ENCODE measurements at places on chromosomes 3 and 15.

DNA sequence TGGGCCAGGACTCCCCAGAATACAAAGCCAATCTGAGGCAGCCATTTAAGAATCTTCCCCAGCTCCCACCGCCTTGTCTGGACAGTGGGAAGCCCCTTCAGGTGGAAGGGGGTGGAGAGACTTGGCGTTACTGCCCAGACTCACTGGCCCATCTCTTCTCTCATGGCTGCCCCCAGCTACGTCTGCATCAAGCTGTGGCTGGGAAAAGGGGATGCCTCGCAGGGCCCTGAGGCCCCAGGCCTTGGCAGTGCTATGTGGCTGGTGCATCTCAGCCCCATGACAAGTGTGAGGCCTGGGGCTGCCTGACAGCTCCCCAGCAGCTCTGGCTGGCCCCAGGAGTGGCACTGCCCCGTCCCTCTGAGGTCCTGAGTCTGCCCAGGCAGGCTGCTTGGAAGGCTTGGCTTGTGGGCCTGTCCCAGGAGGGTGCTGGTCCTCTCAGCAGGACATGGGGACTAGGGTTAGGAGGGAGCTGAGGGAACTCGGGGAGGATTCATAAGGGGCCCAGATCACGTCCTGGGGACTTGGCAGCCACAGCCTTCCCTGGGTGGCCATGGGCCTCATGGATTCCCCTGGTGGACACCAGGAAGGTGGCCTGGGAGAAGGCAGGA, 20.2 kb upstream of the SLC41A3 start:
- DNase-seq: no peak

DNA sequence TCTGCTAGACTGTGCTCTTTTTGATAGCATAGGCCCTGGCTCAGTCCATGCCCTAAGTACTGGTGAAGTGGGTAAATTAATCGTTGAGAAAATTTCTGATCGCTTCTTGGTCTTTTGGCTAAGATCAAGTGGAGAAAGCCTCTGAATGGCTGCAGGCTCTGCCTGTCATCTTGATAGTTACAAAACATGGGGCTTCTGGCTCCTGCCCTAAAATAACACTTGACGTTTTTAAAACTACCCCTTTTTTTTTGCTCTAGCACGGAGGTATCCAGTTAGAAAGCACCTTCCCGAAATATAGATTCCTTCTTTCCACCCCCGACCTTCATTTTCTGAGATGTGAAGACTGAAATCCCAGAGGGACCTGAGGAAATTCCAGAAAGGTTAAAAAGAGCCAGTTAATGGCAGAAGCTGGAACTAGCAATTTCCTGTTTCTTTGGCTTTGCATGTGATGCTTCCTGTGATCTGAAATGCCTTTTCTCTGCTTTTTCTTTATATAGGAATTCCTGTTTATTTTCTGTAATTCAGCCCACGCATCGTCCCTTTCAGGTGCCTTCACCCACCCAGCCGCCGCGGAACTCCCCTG, 799 bp upstream of the C2CD4B start:
- DNase-seq: no peak

DNA sequence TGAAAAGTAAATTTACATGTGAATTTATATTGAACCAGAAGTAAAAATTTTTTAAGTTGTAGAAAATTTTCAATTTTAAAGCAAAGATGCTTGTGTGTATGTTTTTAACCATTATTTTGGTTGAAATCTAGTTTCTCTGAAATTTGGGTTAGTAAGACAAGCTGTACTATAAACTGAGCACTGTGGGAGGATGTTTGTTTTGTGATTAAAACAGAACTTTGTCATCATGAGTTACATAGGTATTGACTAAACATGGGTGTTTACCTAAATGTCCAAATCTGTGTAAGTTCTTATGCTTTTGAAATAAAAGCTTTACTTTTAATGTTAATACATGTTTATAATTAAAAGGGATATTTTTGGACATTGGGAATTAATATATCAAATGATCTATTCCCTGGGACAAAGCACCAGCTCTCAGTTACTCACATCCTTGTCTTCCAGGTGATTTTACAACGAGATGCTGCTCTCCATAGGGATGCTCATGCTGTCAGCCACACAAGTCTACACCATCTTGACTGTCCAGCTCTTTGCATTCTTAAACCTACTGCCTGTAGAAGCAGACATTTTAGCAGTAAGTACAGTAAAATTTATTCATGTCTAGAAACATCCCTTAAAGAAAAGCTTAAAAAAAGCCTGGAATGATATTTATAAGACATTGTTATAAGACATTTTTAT, 32.7 kb downstream of the RNF13 start:
- DNase-seq: no peak

DNA sequence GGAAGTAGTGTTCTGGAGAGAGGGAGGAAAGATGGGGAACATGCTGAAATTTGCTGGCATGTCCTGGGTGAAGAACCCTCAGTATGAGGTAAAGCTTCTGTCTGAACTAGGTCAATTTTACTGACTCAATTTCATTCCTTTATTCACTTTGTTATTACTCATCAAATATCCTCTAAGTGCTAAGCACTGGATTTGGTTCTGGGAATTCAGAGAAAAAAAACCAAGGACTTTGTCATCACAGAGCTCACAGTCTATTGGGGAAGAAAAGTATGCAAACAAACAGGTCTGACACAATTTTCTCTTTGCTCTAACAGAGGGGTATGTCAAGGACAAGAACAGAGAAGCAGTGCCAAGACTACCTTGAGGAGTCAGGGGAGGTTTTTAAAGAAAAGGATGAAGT, 68.0 kb downstream of the TFG start:
- DNase-seq: peak; percentile 29

GRCh38 chr3:53518495-53518981, 24.1 kb downstream of the CACNA1D start:
- no peak for DNase-seq

- DNase-seq: no peak
Measured at GRCh38 chr3:151315136-151315535, 1.5 kb downstream of the GPR87 start.

GRCh38 chr3:62143843-62144450, 229.4 kb downstream of the FEZF2 start:
- DNase-seq: no peak

GRCh38 chr3:50345586-50346234, at the start of gene ZMYND10:
ZMYND10 (minus strand) TSS chr3:50345732; CDS start chr3:50345579, 153 bp downstream.
- DNase-seq: no peak

- DNase-seq: no peak
Measured at GRCh38 chr3:108181172-108181571, 41.1 kb downstream of the IFT57 start.

GRCh38 chr3:17179381-17180205, 294.8 kb downstream of the PLCL2 start:
- no peak for DNase-seq

GRCh38 chr3:71657831-71658530, 67.2 kb downstream of the EIF4E3 start:
- DNase-seq: no peak

GRCh38 chr3:183478501-183478900, 50.1 kb upstream of the MCF2L2 start:
- DNase-seq: no peak

- DNase-seq: no peak
Measured at GRCh38 chr3:128381609-128382008, 85.1 kb downstream of the DNAJB8 start.

- DNase-seq: no peak
Measured at GRCh38 chr3:147757866-147758265, 348.7 kb downstream of the ZIC1 start.

DNA sequence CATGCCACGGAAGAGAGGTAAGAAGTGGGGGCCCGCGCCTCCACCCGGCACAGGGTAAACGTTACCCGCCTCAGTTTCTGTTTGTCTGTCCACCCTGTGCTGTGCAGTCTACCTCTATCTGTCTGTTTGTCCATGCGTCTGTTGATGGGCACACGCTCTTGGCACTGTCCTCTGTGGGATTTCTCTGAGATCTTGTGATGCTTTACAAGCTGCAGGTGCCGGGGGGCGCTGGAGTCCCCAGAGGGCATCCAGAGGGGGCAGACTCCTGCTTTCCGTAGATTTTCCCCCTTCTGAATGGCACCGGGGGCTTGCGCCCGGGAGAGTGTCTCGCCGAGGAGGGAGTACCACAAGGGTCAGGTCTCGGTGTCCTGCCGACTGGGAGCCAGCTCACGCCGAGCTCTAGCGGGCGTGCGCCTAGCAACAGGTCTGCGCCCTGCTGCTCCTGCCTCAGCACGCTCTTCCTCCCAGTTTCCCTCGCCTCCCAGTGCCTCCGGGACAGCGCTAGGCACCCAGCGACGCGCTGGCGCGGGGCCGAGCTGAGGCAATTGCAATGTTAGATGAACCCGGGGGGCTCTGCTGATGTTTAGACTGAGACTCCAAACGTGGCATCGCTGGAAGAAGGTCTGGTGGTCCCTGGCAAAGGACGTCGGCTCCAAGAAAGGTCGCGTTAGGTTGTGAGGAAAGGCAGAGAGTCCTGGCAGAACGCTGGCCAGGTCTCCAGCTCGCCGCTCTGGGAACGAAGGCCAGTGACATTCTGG, 667 bp downstream of the CEMIP start:
- no peak for DNase-seq

GRCh38 chr3:190764231-190765134, 98.0 kb downstream of the GMNC start:
- no peak for DNase-seq

DNA sequence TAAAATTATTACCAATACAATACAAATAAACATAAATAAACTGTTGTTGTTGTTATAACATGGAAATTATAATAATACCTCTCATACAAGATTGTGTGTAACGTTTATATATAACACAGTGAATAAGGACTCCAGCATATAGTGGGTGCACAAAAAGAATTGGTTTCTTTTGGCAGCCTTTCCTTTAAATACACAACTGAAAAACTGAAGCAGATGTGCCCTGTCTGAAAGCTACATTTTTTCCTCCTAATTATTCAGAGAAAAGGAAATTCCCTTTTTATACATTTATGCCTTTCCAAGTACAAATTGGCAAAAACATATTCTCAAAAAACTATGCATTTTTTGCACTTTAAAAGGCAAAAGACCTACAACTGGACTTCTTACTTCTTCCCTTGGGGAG, 928.9 kb upstream of the NR2F2 start:
- DNase-seq: no peak

GRCh38 chr3:4780545-4780957, 198.7 kb upstream of the BHLHE40 start:
- no peak for DNase-seq

GRCh38 chr3:53956586-53956985, 64.9 kb upstream of the SELENOK start:
- DNase-seq: no peak

DNA sequence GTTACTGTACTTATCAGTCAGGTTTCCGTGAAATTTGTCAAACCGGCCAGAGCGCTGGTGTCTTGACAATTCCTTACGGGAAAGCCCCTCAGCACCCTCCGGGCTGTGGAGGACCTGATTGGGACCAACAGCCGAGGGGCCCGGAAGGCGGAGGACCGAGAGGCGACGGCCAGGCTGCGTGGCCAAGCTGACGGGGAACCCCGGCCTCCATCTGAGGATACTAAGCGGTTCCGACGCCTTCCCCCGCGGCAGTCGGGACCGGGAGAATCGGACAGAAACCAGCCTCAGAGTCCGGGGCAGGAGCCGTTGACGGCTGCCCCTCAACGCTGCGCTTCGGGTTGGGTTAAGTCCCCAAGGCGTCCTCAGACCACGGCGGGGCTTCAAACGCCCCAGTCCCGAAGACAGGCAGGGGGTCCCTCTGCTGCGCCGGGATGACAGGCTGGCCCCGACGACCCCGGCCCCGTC, 499 bp downstream of the ALDH1A2 start:
- DNase-seq: no peak

Data from AG09309 (cell line).